ENCODE measurements at places on chromosomes 13 and 19.

GRCh38 chr13:42246541-42246940 lies 25.4 kb upstream of the AKAP11 start:
- no peak overlapping the region for H3K27ac ChIP-seq
- DNase-seq, result no peak
- no peaks in the 10 kb centered on the region for H3K27me3 ChIP-seq
- no peak overlapping the region for H3K4me3 ChIP-seq
- H3K36me3 ChIP-seq, result no peaks in the 10 kb centered on the region
- no peaks in the 10 kb centered on the region for H3K4me1 ChIP-seq

GRCh38 chr13:113905942-113906341 lies 42.1 kb upstream of the GAS6 start:
- no peak for DNase-seq
- no peaks in the 10 kb centered on the region for H3K27me3 ChIP-seq
- H3K4me1 ChIP-seq, result peaks cover 57% of the 10 kb centered on the region
- H3K4me3 ChIP-seq, result no peak overlapping the region
- H3K36me3 ChIP-seq, result no peaks in the 10 kb centered on the region

DNA sequence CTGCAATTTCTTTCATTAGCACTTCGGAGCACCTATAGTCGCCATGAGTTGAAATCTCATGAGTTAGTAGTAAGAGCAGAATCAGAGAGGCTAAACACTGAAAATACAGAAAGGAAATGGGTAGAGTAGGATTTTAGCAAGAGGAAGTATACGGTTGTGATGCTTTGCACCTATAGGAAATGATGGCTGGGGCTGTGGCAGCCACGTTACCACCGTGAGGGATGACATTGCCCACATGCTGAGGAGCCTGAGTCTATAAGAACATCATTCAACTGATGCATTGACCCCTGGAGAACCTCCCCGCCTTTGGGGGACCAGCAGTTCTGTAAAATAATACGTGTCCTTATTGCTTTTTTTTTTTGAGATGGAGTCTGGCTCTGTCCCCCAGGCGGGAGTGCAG lies 20.4 kb downstream of the FAM187B start:
- peaks cover 7% of the 10 kb centered on the region for H3K27me3 ChIP-seq
- no peaks in the 10 kb centered on the region for H3K4me1 ChIP-seq
- no peak overlapping the region for H3K4me3 ChIP-seq
- DNase-seq, result no peak

DNA sequence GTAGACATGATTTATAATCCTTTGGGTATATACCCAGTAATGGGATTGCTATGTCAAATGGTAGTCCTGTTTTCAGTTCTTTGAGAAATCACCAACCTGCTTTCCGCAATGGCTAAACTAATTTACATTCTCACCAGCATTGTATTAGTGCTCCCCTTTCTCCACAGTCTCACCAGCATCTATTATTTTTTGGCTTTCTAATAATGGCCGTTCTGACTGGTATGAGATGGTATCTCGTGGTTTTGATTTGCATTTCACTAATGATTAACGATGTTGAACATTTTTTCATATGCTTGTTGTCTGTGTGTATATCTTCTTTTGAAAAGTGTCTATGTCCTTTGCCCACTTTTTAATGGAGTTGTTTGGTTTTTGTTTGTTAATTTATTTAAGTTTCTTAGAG lies 165.1 kb downstream of the PDS5B start:
- peaks cover 26% of the 10 kb centered on the region for H3K36me3 ChIP-seq
- H3K27ac ChIP-seq, result no peak overlapping the region
- no peak for DNase-seq
- H3K27me3 ChIP-seq, result no peaks in the 10 kb centered on the region

DNA sequence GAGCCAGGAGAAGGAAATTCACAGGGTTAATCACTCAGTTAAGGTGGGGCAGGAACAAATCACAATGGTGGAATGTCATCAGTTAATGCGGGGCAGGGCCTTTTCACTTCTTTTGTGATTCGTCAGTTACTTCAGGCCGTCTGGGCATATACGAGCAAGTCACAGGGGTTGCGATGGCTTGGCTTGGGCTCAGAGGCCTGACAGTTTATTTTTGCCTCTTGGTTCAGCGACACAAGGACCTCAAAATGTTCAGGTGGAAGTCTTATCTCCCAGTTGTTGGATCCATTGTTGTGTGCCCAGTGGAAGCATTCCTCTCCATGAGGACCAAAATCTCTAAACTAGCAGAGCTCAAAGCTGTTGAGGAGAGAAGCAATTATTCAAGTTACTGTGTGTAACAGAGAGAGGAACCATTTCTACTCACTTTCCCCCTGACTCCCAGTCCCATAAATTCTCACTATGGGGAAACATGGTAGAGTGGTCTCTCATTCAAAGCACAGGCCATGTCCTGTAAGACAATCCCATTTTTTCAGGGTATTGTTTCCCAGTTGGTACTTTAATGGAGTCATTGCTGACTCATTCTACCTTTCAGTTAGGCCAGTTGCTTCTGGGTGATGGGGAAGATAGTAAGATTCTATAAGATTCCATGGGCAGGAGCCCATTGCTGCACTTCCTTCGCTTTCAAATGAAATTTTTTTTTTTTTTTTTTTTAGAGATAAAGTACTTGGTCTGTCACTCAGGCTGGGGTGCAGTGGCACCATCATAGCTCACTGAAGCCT lies 8.8 kb upstream of the COX7A1 start:
- no peaks in the 10 kb centered on the region for H3K36me3 ChIP-seq
- no peak overlapping the region for H3K27ac ChIP-seq
- H3K27me3 ChIP-seq, result no peaks in the 10 kb centered on the region
- DNase-seq, result no peak

Measured in GM23248 (cell line).